ENCODE measurements at places on chromosomes 6 and 20.

DNA sequence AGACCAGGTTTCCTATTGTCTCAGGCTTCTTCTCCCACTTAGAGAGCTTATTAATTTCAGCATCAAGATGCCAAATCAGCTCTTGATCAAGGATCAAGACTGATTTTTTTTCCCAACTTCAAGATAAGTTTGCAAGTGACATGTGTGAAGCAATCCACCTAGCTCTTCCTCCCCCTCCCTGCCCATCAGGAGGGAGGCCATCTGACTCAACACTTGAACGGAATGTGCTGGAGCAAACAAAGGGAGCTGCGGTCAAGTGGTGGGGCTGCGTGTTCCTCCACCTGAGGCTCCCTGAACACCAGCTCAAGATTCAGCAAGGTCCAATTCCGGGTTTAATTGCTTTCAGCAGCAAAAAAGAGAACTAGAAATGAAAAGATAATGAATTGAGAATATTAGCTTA is 38.7 kb downstream of the TTI1 start:
- DNase-seq: no peak

DNA sequence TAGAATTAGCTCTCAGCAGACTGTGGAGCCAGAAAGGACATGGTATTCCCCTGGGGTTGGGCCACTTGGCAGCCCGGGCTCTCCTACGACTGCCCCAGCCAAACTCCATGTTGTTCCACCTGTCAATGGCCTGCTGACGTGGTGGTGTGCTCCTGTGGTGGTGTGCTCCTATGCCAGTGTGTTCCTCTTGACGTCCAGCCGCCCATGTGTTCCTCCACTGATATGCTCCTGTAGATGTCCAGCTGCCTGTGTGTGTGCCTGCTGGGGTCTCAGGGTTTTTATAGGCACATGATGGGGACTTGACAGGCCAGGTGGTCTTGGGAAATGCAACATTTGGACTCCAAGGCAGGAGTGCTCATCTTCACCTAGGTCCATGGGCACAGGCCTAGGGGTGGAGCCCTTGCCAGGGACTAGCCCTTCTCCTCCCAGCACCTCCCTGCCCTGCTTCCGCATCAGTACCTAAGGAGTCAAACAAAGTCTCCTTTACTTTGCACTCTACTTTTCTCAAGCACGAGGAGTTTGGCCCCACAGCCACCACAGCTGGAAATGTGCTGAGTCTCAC is 133.5 kb downstream of the TINAG start:
- DNase-seq: no peak

DNA sequence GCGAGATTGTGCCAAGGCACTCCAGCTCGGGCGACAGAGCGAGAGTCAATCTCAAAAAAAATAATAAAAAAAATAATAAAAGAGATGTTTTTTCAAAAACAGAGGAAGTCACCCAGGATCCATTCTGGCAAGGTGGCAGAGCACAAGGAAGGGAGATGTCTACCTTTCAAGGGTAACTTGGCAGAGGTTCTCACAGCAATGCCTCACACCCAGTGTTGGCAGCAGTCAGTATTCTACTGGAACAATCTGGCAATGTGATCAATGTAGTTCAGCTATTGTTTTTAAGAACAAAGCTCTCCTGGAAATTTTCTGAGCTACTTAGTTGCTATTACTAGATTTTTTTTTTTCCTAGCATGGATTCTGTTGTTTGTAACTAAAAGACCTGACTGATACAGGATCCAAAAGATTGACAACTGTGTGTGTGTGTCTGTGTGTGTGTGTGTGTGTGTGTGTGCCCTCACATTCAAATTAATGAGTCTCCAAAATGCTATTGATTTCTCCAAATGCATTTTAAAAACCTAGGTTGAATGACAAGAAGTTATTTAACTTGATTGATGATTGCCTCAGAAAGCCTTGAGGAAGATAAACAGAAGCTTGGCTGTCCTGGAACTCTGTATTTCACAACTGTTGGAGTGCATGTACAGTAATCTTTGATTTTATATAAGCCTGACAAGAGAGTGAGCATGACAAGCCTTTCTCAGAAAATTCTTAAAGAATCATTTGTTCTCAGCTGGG is 114.1 kb upstream of the RREB1 start:
- no peak for DNase-seq

DNA sequence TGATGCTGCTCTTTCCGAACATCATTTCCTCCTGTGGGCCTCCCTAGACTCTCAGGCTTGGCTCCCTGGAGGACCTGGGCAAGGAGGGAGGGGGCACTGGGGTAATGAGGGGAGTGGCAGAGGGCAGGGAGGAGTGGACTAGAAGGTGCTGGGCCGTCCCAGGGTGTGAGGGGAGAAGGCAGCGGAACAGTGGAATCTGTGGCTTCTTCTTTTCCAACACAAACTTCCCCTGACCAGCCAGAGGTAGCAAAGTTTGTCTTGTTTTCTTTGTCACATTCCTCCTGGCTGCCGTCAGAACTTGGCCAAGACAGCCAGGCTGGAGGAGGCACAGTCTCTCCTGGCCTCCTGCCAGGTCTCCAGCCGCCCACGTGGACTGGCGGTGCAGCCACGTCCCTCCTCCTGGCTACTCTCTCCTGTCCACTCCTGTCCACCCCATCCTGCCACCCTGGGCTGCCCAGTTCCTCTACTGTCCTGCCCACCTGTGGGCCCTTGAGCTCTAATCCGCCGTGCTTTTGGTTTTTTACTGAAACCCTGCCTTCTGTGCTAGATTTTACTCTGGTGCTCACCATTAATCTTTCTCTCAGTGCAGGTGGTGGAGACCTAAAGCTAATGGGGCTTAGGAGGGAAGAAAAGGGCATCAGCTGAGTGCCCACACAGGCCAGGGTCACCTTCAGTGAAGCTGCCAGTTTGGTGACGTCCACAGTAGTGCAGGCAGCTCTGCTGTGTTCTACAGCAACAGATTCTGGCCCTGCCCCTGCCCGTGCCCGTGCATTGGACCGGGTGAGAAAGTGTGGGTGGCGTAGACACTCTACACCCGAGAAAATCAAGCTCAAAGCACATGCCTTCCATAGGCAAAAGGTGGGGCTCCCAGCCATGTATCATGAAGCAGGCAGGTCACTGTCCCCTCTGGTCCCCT is 2.8 kb upstream of the CDSN start:
- peak; percentile 57 for DNase-seq

DNA sequence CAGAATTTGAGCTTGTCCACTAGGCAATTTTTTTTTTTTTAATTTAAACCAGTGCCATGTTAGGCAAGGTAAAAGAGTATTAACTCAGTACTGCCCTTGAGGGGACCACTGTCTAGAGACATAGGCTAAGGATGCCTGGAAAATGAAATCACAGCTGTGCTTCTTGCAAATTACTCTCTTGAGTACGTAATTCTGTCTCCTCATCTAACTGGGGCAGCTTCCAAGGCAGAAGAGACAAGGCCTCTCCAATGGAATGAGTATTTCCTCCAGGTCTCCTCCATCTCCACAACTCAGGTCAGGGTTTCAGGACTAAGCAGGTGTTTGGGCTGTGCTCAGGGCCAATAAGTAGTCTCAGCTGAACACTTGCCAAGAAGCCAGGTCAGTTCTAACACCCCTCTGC is 33.8 kb upstream of the MRPS10 start:
- no peak for DNase-seq

- no peak for DNase-seq
These were observed 176.6 kb downstream of the PDE10A start for GRCh38 chr6:165486183-165487137.

DNA sequence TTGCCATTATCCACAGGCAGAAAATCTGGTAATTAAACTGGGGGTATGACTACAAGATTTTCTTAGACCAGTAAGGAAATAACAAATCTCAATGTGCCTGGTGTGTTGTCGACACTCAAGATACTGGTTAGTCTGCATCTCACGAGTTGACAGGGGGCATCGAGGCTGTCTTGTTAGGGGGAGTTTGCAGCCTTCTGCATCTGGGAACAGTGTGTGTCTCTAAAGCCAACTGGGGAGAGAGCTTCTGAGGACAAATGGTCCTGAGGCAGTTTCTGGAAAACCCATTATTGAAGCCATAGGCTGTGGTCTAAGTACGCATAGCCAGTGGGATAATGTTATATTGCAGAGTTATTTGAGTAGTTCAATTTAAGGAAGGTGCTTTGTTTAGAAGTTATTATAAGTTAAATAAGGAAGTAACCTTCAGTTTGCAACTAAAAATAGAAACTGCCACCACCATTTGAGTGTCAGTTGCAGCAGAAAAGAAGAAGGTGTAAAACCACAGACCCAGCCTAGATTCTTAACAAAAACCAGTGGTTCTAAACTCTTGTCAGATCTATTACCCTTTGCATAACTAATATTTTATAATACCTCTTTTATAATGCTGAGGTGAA is 15.4 kb upstream of the MAPK13 start:
- no peak for DNase-seq

DNA sequence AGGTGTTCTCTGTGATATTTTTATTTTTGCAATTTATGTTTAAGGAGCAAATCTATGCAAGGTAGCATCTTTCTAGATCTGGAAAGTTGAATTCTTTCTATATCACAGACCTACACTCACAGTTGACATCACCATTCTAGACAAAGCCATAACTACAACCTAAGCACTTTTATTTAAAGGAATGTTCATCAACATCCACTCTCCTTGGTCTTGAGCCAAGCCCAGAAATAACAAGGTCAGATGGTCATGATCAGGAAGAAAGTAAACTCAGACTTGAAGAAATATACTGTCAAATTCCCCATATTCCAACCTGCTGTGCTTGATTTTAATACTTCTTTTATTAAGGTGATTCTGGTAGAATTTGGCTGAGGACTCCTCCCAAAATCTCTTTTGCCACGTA is 32.2 kb downstream of the MMUT start:
- DNase-seq: no peak

DNA sequence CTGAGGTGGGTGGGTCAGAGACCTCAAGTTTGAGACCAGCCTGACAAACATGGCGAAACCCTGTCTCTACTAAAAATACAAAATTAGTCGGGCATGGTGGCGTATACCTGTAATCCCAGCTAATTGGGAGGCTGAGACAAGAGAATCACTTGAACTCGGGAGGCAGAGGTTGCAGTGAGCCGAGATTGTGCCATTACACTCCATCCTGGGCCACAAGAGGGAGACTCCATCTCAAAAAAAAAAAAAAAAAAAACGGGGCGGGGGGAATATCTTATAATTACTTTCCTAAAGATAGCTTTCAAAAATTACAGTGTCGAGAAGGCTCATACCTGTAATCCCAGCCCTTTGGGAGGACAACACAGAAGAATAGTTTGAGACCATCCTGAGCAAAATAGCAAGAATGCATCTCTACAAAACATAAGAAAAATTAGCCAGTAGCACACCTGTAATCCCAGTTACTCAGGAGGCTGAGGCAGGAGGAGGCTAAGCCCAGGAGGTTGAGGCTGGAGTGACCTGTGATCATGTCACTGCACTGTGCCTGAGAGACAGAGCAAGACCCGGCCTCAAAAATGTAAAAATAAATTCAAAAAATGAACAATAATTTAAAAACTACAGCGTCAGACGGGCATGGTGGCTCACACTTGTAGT is 25.8 kb downstream of the CBFA2T2 start:
- DNase-seq: no peak

- DNase-seq: peak; percentile 28
These were observed at the start of gene MAP7 for GRCh38 chr6:136550330-136551071. Gene MAP7, minus strand, starts transcription at chr6:136550422. Its CDS starts 14 bp downstream, at chr6:136550408.

- DNase-seq: no peak
These were observed 157.5 kb downstream of the ADGRG6 start for GRCh38 chr6:142459271-142459670.

DNA sequence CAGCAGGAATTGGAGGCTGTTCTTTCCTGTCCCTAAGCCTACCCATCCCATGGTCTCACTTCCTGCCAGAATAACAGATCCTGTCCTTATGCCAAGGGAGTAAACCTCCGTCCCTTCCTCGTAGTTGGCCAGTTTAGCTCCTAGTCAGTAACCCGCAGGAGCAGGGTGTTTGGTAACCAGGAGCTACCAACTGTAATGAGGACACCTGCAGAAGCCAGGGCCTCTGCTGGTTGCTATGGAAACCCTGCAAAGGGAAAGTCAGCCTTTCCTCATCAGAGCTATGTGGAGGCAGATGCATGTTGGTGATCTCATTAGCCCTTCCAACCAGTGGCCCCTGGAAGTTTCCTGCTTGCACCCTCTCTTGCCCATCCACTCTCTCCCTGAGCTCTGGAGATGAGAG is 368.2 kb upstream of the SULF2 start:
- no peak for DNase-seq

- DNase-seq: no peak
These were observed 903.4 kb downstream of the EYS start for GRCh38 chr6:64803470-64804166.

GRCh38 chr20:35726842-35727711 is 15.0 kb downstream of the RBM39 start:
- DNase-seq: no peak

- no peak for DNase-seq
These were observed 664.2 kb downstream of the QKI start for GRCh38 chr6:164078532-164079274.

GRCh38 chr6:18340781-18341551 is 46.2 kb upstream of the RNF144B start:
- DNase-seq: no peak

DNA sequence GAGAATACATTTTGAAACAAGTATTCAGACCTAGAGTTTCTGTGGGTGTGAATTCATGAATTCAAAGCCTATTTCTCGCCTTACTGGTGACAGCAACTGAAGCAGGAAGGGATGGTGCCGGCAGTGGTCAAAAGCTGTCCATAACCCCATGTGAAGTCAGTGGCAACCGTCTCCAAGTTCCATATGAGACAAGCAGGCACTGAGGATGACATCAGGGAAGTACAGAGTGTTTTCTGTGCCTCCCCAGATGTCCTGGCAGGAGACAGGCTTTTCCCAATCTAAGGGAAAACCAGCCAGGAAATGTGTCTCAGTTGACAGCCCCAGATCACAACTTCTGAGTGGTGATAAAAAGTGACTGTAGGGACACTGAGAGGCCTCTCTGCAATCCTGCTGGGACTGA is 66.6 kb downstream of the HIVEP2 start:
- no peak for DNase-seq

GRCh38 chr20:57751411-57751810 is 41.6 kb upstream of the PMEPA1 start:
- peak; percentile 7 for DNase-seq

DNA sequence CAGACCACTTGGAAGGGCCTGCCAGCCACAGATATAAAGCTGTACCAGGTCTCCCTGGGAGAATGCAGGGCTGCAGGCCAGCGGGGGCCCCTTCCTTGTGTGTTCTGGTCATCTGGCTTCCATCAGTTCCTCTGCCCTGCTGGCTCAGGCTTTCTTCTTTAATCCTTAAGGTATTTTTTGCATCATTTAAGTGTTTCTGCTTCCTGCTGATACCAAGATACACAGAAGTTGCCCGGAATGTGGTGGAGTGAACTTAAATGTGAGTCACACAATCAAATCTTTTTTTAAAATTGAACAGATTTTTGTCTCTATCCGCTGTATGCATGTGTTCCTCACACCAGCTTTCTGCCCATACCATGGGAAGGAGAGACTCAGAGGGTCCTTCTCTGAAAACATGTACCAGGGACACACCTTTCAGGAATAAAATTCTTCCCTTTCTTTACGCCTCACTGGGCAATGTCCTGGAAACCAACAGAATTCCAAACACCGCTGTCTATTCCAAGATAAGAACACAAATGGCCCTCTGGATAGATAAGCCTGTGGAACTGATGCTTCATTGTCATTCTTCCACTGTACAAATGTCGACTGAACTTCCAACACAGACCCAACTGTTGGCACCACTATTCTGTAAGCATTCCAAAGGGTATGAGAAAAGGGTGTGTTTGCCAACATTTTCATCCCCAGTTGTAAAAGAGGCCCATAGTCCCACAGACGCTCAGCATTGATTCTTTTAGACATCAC is 206.2 kb upstream of the MYLIP start:
- DNase-seq: peak; percentile 67

GRCh38 chr20:54468082-54468481 is 7.3 kb upstream of the DOK5 start:
- DNase-seq: no peak

GRCh38 chr6:31659649-31660380 is 763 bp downstream of the C6orf47 start:
- DNase-seq: no peak
